ENCODE measurements at places on chromosomes 13 and 19.

DNA sequence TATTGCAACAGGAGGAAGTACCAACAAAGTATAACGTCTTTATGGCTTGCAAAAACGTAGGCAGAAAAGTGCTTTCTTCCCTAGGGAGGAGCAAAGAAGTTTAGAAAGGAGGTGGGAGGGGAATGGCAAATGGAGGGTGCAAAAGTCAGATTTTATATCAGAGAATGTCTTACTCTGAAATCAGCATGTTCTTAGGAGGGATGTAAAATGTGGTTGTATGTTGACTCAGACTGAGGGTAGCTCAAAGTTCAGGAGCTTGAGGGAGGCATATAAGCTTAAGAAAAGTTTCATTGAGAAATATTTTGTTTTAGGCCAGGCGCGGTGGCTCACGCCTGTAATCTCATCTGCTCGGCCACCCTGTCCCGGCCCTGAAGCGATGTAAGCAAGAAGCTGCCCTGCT, 1.7 kb downstream of the ZNF90 start:
- DNase-seq, result no peak

DNA sequence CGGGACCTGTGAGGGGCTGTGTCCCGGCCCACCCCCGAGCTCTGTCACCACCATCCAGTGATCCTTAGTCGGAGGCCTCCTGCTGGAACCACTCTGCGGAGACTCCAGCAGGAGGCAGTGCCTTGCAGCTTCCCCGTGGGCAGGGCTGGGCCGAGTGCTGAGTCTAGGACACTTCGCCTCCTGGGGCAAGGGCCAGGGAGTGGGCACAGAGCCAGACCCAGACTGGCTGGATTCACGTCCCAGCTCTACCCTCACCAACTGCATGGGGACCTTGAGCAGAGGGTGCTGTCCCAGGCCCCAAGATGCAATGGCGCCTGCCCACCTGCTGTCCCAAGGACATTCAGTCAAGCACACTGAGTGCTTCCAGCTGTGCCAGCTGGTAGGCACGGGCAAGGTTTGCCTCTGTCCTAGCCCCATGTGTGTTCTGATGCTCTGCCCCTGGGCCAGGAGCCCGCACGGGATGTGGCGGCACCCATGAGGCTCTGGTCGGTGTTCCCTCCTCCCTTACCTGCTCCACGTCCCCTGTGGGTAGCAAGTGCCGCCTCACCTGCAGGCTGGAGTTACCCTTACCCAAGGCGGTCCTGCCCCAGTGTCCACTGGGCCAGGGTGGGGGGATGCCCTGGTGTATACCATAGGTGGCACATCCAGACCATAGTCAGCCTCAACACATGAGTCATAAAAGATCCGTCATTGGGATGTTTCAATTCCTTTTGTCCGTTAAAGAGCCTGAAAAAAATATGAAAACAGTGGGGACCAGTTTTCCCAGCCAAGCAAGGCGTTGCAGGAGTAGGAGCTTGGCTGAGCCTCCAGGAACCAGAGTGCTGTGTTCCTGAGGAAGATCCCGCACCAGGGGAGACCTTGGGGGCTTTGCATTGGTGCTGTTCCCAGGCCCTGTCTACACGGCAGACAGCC, 7.4 kb downstream of the FZR1 start:
- DNase-seq, result no peak

GRCh38 chr13:24071016-24071415, 89.5 kb upstream of the SPATA13 start:
- no peak for DNase-seq

GRCh38 chr13:74796157-74796556, 662.0 kb upstream of the KLF12 start:
- no peak for DNase-seq

GRCh38 chr19:47730521-47730889, 14.8 kb upstream of the NOP53 start:
- no peak for DNase-seq

- no peak for DNase-seq
Observed at GRCh38 chr13:21328836-21329477, 130.1 kb downstream of the ZDHHC20 start.

DNA sequence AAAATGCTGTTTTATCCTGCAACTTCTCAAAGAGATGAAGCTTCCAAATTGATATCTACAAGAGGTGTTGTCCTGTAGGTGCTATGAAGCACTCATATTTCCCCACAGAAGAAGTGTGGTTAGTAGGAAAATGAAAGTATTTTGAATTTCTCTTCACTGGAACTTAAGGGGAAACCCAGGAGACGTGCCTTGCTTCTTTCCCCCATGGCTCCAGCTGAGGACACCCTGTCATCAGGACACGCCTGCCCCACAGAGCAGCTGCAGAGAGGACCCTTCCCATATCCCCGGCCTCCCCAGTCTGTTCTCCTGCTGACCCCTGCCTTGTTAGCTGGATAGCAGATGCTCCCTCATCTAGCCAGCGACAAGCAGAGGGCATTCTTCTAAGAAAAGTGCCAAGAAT, 371.3 kb downstream of the COG6 start:
- DNase-seq, result no peak

DNA sequence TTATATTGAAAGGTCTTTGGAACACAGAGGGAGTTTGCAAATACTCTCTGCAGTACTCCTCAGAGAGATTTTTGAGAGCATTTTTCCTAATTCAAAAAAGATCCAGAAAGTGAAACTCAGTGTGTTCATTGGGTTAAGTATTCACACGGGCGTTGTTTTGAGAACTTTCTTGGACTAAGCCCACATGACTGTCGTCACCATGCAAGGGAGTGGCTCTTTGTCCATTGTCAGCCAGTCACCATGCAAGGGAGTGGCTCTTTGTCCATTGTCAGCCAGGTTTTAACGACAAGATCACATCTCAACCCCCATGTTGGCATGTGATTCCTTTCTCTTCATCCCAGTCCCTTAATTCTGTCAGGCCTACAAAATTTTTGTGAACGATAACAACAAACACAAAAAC, 81.2 kb upstream of the STK24 start:
- no peak for DNase-seq

DNA sequence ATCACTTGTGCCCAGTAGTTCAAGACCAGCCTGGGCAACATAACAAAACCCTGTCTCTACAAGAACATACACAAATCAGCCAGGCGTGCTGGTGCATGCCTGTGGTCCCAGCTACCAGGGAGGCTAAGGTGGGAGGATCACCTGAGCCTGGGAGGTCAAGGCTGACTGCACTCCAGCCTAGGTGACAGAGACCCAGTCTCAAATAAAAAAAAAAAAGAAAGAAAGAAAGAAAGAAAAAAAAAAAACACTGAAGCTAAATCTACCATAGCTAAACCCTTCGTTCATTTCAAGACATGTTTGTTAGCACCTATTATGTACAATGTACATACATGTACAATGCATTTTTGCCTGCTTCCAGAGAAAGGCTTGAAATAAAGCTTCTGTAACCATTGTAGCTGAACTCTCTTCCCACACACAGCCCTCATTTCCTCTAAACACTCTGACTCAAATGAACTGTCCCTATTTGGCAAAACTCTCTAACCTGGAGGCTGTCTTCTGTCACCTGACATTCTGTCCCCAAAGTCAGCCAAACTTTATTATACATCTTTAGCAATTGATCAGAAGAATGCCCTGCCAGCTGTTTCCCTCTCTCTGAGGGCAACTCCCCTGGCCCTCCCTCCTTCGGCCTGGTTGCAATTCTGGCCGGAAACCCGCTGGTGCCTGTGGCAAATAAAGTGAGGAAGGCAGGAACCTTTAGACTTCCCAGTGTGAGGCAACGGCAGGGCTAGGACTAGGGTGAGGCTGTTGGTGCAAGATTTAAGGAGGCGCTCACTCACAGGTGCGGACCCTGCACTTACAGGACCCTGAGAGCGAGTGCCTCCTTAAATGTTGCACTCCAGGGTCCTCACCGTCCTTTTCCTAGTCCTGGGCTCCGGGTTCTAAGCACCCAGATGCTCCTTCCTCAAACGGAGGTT, 1.8 kb downstream of the ETHE1 start:
- no peak for DNase-seq

DNA sequence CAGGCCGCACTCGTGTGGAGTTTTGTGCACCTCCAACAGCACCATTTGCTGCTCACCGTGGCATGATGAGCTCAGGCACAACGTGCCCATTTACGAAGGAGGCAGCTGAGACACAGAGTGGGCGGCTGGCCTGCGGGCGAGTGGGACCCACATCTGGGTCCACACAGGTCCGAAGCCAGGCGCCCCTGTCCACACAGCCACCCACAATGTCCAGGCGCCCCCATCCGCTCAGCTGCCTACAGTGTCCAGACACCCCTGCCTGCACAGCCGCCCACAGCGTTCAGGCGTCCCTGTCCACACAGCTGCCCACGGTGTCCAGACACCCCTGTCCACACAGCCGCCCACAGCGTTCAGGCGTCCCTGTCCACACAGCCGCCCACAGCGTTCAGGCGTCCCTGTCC, 42.5 kb upstream of the F7 start:
- no peak for DNase-seq

DNA sequence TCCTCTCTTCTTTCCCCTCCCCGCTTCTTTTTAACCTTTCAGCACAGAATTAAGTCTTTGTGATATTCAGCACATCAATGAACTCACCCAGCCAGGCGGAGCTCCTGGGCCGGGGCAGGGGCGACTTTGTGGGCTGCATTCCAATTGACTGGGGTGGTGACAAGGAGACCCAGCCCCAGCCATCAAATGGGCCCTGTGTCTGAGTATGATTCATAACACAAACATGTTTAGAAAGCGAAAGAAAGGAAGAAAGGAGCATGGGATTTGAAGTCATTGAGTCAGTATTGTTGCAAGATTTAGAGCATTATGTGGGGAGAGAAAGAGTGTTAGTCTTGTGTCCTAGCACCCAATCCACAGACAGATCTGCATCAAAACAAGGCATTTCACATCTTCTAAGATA, 185.3 kb downstream of the LHFPL6 start:
- DNase-seq, result no peak

DNA sequence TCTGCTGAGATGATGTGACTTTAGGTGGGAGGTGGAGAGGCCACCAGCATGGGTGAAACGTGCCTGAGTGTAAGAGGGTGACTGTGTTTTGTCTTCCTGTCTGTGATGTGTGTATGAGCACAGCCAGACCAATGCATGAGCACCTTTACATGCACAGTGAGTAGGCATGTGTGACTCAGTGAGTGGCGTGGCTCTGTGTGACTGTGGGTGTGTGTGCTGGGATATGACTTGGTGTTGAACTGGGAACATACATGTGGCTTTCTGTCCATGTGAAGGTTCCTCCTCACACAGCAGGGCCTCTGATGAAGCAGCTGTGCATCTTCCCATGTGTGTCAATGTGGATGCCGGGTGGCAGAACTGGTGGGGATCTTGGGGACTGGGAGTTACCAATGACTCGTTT, 19.9 kb upstream of the LGALS13 start:
- no peak for DNase-seq

- no peak for DNase-seq
Observed at GRCh38 chr13:77213644-77214043, 113.2 kb downstream of the MYCBP2 start.

DNA sequence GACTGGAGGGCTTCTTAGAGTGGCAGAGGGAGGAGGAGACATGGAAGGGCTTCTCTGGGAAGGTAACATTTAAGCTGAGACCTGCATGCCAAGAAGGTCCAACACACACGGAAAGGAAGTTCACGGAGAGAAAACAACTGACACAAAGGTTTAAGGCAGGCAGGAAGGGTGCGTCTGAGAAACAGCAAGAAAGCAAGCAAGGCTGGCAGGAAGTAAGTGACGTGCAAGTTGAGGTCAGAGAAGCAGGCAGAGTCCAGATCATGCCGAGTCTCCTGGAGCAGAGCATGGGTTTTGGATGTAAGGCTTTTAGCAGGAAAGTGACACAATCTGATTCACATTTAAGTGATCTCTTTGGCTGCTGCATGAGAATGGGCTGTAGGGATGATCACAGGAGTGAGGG, 60.5 kb downstream of the ATP7B start:
- no peak for DNase-seq

Measured in central memory CD8-positive, alpha-beta T cell (primary cell).